ENCODE measurements at places on chromosomes 6 and 20. TPM values are rescaled to one million over a fixed set of nuclear protein-coding genes. Genes with fewer than 3 reads are reported as not detected.

TBX18 gene
- total RNA-seq = 85.4 TPM

CDH22 gene
- not detected for total RNA-seq

KIF25 gene
- not detected for total RNA-seq

RSPO3 gene
- total RNA-seq = 2.3 TPM

SLC4A11 gene
- 0.27 TPM for total RNA-seq

MCUR1 gene
- total RNA-seq = 12.2 TPM

SLC24A3 gene
- total RNA-seq = 31.4 TPM

HAO1 gene
- total RNA-seq = not detected

F13A1 gene
- 228 TPM for total RNA-seq

PKIB gene
- total RNA-seq = 6.0 TPM

LINC00237 gene
- not detected for total RNA-seq

SMPDL3A gene
- total RNA-seq = 8.0 TPM

C6orf58 gene
- not detected for total RNA-seq

SLC26A8 gene
- not detected for total RNA-seq

C20orf144 gene
- not detected for total RNA-seq

TNXB gene
- total RNA-seq = 210 TPM

ABHD16B gene
- total RNA-seq = not detected

KHDC1L gene
- not detected for total RNA-seq

SLC22A7 gene
- total RNA-seq = not detected

SYS1 gene
- total RNA-seq = 40.8 TPM

COX4I2 gene
- total RNA-seq = 4.9 TPM

CST2 gene
- not detected for total RNA-seq

SIRPB1 gene
- total RNA-seq = 8.5 TPM

TOX2 gene
- 14.6 TPM for total RNA-seq

ARMC2 gene
- total RNA-seq = 22.5 TPM

HSPA1L gene
- 1.1 TPM for total RNA-seq

NOX3 gene
- not detected for total RNA-seq

CD24 gene
- total RNA-seq = 0.95 TPM

PTCRA gene
- not detected for total RNA-seq

PI16 gene
- 44.3 TPM for total RNA-seq

MYCT1 gene
- total RNA-seq = 14.7 TPM

SLC32A1 gene
- not detected for total RNA-seq

MCHR2 gene
- not detected for total RNA-seq

OPRL1 gene
- total RNA-seq = 3.2 TPM

MUCL3 gene
- 13.8 TPM for total RNA-seq

POM121L2 gene
- not detected for total RNA-seq

SYCP2L gene
- 1.4 TPM for total RNA-seq

SPATA25 gene
- 16.6 TPM for total RNA-seq

NELFCD gene
- 52.6 TPM for total RNA-seq

WFDC12 gene
- total RNA-seq = not detected

MAS1 gene
- 0.14 TPM for total RNA-seq

HLA-DRB5 gene
- total RNA-seq = not detected

SIRPD gene
- not detected for total RNA-seq

UCKL1 gene
- 27.3 TPM for total RNA-seq

RING1 gene
- 13.2 TPM for total RNA-seq

RAET1L gene
- total RNA-seq = not detected
